CD4-positive, alpha-beta T cell treated with Interleukin-15 for 1 hour (primary cell): ENCODE measurements at places on chromosomes 16 and 17.
A peak's percentile ranks its signal among the peaks of the same experiment; 100 is the strongest.

DNA sequence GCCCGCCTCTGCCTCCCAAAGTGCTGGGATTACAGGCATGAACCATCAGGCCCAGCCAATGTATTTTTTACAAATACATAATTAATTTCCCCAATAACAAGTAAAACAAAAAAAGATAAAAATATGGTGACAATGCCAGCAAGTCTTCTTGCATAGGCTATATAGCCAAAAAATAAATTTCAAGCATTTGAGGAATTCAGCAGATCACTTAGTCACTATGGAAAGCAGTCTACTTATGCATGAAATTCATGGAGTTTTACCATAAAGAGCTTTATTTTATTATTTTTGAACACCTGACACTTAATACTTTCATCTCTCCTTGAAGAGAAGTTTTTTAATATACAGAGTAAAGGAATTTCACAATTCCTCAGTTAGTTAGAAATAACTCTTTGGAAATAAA, 56.4 kb downstream of the BRIP1 start:
- DNase-seq, result no peak

GRCh38 chr16:30092373-30093010, 768 bp upstream of the TBX6 start:
- peak; percentile 91 for DNase-seq

DNA sequence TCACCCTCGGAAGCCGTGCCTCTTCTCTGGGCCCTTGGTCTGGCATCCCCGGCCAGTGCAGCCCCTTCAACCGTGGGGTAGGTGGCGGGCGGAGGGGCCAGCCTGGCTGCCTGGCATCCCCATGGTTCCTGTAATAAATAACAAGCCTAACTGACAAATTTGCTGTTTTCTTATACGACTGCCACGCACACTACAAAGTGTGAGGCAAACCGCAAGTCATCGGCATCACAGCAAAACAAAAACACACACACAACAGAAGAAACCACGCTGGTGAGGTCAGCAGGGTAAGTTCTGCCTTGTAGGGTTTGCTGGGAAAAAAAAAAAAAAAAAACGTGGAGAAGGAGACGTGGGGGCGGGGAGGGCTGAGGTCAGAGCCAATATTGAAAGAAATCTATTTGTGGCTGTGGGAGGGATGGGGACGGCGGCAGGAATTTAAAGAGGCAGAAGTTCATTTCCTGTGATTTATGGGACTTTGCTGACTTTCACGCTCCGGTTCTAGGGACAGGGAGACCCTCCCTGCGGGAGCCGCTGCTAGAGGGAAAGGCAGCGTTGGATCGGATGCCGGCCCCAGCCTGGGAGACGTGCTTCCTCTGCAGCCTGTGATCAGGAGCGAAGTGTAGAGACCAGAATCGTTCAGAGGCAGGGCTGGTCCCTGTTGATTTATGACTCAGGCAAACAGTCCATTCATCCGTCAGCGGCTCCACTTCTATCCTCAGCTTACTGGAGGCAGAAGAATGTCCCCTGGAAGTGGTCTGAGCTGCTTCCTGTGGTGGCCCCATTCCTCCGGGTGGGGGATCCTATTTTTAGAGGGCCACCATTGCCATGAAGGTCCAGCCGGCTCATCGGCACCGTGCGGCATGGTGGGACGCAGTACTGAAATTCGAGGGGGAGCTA, 162.8 kb downstream of the FOXL1 start:
- no peak for DNase-seq

GRCh38 chr17:29042679-29043538, at the start of gene PIPOX:
Gene PIPOX (plus strand): TSS chr17:29043141. CDS start chr17:29043226, 85 bp downstream.
- DNase-seq, result peak; percentile 20

DNA sequence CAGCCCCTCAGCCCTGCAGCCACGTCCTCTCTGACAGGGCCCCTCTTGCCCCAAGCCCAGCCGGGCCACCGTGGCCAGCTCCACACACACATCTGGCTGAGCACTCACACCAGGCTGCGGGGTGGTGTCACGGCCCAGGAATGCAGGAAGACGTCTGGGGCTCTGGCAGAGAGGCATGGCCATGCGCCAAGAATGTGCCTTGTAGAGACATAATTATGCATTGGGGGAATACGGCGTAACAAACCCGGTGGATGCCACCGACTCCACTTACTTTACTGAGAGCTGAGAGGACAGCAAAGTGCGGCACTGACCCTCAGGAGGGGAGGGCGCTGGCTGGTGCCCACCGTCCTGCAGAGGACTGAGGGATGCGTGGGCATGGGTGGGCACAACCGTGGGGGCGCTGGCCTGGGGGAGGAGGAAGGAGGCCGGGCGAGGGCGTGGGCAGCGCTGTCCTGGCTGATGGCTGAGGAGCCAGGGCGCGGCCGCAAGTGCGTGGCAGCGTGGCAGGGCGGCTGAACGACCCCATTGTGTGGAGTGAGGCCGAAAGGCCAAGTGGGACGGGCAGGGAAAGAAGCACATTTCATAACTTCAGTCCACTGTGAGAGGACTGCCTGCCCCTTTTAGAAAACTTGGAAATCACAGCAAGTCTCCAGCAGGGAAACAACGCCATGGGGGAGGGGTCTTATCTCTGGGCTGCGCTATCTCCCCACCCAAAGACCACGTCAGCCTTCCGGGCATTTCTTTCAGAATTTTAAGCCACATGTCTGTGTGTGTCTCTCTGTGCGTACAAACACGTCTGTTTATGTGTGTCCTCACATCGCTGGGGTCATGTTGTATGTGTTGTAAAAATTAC, 30.6 kb downstream of the METRNL start:
- no peak for DNase-seq

GRCh38 chr16:71216714-71217113, 13.8 kb downstream of the HYDIN start:
- no peak for DNase-seq

GRCh38 chr17:5535436-5535835, 48.9 kb downstream of the NLRP1 start:
- no peak for DNase-seq

DNA sequence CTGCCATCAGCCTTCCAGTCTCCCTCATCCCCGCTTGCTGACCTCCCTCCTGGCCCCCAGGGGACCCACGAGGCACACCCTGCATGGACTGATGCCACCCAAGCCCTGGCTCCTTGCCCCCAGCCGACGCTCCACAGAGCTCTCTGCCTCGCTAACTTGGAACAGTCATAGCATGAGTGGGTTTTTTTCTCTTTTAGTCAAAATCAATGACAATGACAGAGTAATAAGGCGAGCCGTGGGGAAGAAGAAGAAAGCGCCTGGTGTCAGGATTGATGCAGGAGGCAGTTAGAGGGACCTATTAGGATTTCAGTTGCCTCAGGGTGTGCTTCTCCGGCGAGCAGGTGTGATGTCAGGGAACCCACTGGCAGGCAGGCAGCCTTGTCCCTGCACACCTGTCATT, 176.3 kb upstream of the TNRC6C start:
- no peak for DNase-seq

- DNase-seq, result no peak
Observed at GRCh38 chr17:50818261-50818660, 17.1 kb upstream of the WFIKKN2 start.

GRCh38 chr16:67954421-67955196, 10.7 kb upstream of the LCAT start:
- DNase-seq, result no peak

DNA sequence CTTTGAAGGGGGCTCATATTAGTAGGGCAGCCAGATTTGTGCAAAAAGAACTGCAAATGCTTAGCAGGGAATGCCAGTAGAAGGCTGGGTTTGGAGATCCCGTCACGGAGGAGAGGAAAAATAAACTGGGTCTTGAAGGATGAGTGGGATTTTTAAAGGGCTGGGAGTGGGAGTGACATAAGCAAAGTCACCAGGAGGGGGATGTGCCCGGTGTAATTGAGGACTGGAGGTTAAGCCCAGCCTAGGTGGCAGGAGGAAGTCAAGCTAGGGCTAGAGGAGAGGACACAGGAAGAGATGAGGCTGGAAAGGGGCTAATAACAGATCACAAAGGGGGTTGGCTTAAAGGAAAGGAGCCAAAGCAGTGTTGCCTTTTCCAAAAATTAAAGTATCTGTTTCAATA, 23.2 kb upstream of the LONP2 start:
- no peak for DNase-seq

- no peak for DNase-seq
Observed at GRCh38 chr16:75695708-75696107, 5.6 kb downstream of the DUXB start.

GRCh38 chr17:17789828-17790636, 46.8 kb downstream of the SREBF1 start:
- no peak for DNase-seq

- DNase-seq, result no peak
Observed at GRCh38 chr16:57556941-57557541, 14.6 kb downstream of the ADGRG5 start.

- no peak for DNase-seq
Observed at GRCh38 chr16:10572611-10573010, 7.8 kb downstream of the EMP2 start.

- DNase-seq, result no peak
Observed at GRCh38 chr16:6362321-6362720, 970.3 kb upstream of the RBFOX1 start.

DNA sequence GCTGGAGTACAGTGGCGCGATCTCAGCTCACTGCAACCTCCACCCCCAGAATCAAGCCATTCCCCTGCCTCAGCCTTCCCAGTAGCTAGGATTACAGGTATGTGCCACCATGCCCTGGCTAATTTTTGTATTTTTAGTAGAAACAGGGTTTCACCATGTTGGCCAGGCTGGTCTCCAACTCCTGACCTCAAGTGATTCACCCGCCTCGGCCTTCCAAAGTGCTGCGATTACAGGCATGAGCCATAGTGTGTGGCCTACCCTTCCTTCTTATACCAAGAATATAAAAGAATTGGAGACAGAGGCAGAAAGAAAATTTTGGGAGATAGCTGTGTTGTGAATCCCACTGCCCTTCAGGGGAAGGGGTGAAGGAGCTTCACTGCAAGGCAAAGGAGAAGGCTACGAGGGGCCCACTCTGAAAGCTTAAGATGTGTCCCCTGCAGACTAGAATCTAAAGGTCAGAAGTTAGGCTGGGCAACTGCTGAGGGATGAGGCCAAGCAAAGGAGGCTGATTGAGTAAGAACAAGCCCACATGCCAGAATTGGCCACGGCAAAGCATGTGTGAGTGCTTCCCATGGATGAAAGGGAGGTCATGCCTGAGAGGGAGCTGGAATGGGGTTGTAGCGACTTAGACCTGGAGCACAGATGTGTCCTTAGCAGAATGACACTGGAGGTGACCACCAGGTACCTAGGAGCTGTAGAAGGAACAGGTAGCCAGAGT, 8.4 kb upstream of the CRYBA1 start:
- no peak for DNase-seq

DNA sequence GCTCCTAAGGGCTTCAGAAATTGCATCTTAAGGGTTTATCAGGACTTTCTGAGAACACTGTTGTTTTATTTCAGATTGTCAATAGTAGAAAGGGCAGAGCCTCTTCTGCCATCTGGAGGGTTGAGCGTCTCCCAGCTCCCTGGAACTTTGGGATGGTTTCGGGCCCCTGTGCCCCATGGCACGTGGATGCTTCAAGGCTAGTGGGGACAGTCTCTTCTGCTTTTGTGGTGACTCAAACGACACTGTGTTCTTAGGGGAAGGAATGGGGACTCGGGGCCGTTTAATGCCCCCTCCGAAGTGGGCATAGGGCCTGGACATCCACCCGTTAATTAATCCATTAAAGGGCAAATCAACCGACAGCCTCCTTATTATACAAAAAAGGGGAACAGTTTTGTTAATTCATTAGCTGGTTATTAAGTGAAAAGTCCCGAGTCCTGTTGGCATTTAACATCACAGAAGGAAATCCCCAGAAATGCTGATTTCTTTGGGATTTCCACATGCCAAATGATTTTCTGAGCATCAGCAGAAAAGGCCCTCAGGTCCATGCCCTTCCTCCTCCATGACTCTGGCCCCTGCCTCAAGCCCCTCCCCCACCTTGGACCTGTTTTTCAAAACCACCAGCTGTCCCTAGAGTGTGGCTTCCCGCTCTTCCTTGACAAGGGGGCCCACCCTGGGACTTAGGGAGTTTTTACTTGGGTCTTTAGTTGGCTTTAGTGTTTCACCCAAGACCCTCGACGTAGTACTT, 68.7 kb downstream of the ARSG start:
- DNase-seq, result no peak

DNA sequence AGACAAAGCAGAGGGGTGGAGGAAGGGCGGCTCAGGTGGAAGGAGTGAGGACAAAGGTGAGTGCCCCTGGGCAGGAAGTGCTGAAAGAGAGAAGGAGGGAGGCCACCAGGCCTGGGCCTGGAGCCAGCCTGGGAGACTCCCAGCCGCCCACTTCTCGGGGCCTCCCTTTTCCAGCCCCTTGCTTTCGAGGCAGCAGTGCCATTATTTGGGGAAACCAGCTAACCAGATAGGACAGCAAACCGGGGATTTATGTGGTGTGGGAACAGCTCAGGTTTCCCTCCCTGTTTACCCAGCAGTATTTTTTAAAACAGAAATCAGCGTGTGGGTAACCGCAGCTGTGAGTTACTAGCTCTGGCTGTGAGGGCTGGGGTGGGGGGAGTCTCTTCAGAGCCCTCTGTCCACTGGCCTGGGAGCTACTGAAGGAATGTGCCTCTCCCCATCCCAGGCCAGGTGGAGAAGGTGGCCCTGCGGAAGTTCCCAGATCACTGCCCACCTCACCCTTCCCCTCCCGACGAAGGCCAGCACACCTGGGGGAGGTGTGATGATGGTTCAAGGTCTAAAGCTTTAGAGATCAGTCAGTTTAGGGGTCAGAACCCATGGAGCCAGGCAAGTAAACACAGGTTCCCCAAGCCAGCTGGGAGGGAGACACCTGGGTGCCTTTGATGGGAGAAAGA, 8.4 kb upstream of the MEOX1 start:
- DNase-seq, result no peak

DNA sequence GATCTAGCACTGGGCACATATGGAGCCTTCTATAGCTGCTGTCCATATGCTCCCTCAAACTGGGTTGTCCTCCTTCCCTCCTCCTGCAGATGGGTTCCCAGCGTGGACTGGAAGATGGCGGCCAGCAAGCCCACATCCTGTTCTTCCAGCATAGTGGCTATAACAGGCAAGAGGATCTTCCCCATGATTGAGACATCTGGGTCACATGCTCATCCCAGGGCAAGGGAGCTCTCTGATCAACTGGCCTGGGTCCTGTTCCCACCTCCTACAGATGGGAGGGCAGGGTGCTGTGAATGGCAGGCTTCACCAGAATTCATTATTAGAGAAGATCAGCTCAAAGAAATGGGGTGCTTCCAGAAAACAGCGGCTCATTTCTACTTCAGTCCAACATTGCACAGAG, 210.2 kb downstream of the PARN start:
- no peak for DNase-seq

DNA sequence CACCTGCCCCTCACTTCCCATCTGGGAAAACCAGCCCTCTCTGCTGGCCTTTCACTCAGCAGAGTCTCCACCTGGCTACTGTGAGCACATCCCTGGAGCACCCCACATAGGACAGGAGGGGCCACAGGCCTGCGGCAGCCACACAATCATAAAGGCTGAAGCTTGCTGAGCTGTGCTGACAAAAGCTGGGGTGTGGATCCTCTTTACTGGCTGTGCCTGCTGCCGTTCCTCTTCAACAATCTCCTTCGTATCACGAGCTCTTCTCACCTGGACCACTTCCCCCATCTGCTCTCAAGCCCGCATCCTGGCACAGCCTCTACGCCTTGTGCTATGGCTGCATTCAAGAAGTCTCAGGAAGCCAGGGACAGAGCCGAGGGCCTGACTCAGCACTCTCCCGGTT, 86.1 kb downstream of the ZNF778 start:
- no peak for DNase-seq
